NCI-H187 (cell line): ENCODE measurements at places on chromosomes 1 and 21.

DNA sequence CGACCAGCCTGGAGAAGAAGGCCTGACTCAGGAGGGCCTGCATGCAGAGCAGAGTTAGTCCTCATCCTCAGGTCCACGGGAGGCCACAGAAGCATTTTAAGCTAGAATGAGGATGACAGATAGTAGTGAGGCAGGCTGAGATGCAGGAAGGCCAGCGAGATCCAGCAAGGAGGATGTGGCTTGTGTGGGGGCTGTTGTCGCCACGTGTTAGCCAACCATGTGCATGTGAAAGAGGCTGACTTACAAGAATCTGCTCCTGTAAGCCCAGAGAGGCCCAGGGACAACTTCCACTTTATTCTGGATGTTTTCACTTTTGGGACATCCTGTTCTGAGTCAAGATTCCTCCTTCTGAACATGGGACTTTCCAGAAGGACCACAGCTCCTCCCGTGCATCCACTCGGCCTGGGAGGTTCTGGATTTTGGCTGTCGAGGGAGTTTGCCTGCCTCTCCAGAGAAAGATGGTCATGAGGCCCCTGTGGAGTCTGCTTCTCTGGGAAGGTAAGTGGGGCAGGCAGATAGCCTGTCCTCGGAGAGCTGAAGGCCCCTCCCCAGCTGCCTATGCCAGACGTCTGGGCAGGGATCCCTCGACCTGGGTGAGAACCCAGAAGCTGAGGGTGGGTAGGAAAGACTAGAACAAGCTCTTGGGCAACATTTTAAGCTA is at the start of gene SLAMF8:
Gene SLAMF8 (plus strand): TSS at position 433 of the 661 bp plus-strand sequence. CDS start 26 bp downstream, at position 459.
- DNase-seq: no peak

DNA sequence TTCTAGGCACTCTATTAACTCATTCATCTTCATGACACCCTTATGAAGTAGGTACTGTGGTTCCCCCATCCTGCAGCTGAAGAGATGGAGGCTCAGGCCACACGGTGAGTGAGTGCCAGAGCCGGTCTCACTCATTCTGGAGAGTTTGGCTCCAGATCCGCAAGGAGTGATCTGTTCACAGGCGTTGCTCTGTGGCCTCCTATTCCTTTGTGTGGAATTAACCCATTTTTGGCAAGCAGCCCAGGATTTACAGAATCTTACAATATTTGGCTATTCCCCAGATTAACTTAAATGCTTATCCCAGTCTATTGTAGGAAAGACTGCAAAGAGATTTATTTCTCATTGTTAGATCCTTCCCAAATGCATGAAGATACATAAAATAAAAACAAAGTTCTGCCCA is 29.6 kb downstream of the KIAA0040 start:
- DNase-seq: no peak

DNA sequence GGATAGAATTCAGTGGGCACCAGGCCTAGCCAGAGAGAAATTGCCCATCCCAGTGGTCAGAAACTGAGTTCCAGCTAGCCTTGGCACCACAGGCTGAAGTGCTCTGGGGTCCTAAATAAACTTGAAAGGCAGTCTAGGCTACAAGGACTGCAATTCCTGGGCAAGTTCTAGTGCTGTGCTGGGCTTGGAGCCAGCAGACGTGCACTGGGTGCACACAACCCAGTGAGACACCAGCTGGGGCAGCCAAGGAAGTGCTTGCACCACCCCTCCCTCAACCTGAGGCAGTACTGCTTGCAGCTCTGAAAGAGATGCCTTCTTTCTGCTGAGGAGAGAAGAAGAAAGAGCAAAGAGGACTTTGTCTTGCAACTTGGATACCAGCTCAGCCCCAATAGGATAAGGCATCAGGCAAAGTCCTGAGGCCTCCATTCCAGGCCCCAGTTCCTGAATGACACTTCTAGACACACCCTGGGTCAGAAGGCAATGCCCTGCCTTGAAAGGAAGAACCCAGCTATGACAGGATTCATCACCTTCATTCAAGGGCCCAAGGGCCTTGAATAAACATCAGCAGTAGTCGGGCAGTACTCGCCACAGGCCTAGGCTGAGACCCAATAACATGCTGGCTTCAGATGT is 55.1 kb downstream of the OVGP1 start:
- no peak for DNase-seq

- no peak for DNase-seq
Observed at GRCh38 chr1:232333419-232333767, 296.5 kb downstream of the SIPA1L2 start.

DNA sequence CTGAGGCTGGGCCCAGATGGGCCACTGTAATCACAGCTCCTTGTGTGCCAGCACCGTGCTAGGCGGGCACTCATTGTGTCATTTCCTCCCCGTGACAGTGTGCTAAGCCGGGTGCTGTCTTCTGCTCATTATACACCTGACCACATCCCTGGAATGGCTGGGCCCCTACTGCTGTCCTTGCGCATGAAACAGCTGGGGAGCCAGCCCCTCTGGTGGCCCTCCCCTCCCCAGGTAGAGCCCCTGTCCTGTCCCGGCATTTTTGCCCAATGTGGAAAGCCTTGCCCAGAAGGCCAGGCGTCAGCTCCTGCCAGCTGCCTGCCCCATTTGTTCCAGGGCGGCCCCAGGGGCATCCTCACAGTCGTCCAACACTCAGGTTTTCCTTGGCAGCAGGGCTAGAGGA is 107.4 kb upstream of the CASZ1 start:
- DNase-seq: no peak

DNA sequence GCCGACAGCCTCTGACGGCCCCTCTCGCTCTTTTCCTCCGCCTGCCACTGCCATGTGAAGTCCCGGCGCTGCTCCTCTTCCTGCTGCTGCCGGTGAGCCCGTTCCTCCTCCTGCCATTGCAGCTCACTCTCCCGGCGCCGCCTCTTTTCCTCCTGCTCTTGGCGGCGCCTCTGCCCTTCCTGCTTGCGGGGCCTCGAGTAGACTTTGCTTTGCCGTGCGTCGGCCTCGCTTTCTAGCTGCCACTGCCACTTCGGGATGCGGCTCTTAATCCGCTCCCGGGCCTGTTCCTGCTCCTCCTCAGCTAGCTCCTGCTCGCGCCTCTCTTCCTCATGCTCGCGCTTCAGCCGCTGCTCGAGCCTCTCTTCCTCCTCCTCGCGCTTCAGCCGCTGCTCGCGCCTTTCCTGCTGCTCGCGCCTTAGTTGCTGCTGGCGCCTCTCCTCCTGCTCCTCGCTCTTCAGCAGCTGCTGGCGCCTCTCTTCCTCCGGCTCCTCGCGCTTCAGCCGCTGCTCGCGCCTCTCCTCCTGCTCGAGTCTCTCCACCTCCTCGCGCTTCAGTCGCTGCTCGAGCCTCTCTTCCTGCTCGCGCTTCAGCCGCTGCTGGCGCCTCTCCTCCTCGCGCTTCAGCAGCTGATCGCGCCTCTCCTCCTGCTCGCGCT is 4.3 kb downstream of the TCHH start:
- no peak for DNase-seq

GRCh38 chr1:14780271-14780670 is 181.8 kb downstream of the KAZN start:
- no peak for DNase-seq

DNA sequence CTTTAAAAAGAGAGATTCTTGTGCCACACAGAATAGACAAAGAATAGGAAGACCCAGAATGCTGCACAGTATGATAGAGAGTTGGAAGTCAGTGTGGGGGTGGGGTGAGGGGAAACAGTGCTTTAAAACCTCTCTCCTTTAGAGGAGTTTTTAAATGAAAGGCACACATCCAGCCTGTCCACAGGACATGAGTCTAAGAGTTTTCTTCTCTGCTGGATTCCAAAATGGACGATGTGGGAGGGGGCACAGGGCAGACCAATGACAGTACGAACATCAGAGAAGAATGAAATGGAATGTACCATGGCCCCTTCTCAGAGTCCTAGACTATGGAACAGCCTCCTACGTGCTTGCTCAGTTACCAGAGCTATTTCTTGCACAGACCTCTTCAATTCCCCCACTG is 458.2 kb upstream of the DAB1 start:
- no peak for DNase-seq

GRCh38 chr21:33554236-33554981 is 11.6 kb downstream of the SON start:
- DNase-seq: no peak

DNA sequence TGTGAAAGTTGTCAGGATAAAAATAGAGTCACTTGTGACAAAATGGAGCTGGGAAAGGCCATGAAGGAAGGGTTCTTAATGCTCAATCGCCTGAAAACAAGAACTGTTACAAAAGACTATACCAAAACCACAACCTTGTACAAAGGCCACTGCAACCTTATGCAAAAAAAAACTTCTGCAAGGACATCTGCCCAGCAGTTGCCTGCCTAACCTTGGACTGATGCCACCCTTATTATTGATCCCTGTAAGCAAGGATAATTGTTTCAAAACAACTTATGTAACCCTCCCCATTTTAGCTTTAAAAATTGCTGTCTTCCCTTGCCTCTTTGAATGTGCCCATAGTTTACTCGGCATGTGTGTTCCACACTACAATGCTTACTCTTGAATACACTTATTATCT is 5.7 kb downstream of the ALG14 start:
- peak; percentile 44 for DNase-seq

GRCh38 chr1:61271412-61271789 is 189.0 kb downstream of the NFIA start:
- DNase-seq: no peak

DNA sequence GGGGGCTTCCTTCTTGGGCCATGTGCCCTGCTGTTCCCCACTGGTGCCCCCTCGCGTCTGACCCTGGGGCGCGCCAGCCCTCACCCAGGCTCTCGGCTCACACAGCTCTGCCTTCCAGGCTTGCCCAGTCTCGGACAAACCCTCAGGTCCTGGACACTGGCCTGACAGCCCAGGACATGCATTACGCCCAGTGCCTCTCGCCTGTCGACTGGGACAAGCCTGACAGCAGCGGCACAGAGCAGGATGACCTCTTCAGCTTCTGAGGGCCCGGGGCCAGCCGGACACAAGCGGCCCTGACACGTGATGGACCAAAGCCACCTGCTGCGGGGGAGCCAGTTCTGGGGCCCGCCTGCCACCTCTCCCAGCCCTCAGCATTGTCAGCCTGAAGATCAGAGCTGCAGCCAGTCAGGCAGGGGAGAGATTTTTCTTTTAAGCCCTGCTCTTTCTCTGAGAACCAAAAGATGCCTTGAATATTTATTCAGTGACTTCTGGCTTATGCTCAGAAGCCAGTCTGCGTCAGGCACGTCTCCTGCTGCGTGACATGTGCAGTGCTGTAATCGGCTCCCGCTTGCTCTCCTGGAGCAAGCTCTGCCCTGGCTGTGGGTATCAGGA is 23.4 kb downstream of the LDLRAP1 start:
- no peak for DNase-seq

- DNase-seq: no peak
Observed at GRCh38 chr1:48596046-48596445, 124.0 kb upstream of the SPATA6 start.

DNA sequence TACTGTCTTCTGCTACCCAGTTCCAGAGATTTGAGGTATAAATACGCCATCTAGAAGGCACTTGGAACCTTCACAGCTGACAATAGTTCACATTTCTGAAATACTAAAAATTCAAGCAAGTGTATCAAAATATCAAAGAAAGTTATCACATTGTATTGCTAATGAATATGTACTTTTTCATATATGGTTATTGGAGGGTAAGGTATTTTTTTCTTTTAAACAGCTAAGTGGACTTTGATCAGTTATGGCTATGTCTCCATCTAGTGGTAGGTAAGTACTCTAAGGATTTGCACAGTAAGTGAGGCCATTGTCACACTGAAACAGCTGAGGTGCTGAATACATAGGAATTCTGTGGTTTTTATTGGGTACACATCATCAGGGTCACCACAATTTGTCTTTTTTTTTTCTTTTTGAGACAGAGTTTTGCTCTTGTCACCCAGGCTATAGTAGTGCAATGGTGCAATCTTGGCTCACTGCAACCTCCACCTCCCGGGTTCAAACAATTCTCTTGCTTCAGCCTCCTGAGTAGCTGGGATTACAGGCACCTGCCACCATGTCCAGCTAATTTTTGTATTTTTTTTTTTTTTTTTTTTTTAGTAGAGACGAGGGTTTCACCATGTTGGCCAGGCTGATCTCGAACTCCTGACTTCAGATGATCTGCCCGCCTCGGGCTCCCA is 49.1 kb upstream of the CR2 start:
- DNase-seq: no peak

GRCh38 chr1:31745096-31745945 is 18.8 kb downstream of the ADGRB2 start:
- DNase-seq: no peak

GRCh38 chr1:224177356-224177999 is 5.6 kb upstream of the DEGS1 start:
- no peak for DNase-seq

- DNase-seq: no peak
Observed at GRCh38 chr1:10152709-10153284, 57.6 kb upstream of the KIF1B start.

DNA sequence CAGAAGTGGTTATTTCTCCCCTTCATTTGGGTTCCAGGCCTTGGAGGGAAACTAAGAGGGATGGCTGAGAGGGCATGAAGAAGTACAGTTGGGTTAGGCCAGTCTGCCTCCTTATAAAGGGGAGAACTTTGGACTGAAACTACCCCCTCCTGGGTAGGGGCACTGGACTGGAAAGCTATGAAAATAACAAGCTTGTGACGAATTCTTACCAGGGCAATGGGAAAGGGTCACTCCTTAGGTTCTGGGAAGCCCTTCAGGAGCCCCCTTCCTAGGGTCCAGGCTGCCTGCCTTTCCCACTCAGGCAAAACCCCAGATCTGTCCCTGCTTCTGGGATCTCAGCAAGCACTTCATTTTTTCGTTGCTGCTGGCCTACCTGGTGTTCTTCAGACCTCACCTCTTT is 9.8 kb upstream of the P3R3URF start:
- no peak for DNase-seq

DNA sequence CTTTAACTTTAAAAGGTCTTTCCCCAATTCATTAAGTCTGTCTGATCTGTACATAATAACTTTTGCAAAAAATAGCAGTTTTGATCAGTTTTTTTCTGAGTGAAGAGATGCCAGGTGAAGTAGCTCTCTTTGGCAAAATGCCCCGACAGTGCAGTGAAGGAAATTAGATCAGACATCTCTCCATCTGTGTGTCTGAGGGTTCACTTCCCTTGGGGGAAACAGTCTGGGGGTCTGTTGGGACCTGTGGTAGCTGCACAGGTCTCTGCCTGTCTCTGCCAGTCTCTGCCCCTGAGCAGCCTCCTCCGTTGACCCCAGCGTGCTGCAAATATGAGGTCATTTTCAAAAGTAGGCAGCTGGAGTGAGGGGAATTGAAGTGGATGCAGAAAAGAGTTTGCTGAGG is 54.5 kb downstream of the TBCE start:
- DNase-seq: no peak

- DNase-seq: no peak
Observed at GRCh38 chr1:39412892-39413291, 78.5 kb upstream of the BMP8A start.

- DNase-seq: no peak
Observed at GRCh38 chr1:109931911-109932636, 21.4 kb downstream of the CSF1 start.

- no peak for DNase-seq
Observed at GRCh38 chr1:50968821-50969610, 1.0 kb upstream of the CDKN2C start.

DNA sequence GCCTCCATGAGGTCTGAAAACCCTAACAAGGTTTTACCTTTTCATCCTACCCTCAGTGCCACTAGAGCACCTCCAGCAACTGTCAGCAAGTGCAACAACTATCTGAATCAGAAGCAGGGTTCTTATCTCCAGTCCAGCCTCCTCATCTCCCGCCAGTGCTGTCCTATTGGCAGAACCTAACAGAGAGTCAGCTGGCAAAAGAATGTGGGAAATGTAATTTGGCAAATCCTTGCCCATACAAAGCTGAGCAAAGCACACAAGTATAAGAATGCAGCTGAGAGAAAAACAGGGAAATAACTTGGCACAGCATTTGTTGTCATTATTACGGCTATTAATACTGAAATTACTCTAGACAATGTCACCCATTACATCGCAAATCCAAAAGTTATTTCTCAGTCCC is 124.2 kb downstream of the ATP6V1G3 start:
- no peak for DNase-seq
